ENCODE measurements at places on chromosomes 13 and 19. TPM values are rescaled to one million over a fixed set of nuclear protein-coding genes. Genes with fewer than 3 reads are reported as not detected.

DNA sequence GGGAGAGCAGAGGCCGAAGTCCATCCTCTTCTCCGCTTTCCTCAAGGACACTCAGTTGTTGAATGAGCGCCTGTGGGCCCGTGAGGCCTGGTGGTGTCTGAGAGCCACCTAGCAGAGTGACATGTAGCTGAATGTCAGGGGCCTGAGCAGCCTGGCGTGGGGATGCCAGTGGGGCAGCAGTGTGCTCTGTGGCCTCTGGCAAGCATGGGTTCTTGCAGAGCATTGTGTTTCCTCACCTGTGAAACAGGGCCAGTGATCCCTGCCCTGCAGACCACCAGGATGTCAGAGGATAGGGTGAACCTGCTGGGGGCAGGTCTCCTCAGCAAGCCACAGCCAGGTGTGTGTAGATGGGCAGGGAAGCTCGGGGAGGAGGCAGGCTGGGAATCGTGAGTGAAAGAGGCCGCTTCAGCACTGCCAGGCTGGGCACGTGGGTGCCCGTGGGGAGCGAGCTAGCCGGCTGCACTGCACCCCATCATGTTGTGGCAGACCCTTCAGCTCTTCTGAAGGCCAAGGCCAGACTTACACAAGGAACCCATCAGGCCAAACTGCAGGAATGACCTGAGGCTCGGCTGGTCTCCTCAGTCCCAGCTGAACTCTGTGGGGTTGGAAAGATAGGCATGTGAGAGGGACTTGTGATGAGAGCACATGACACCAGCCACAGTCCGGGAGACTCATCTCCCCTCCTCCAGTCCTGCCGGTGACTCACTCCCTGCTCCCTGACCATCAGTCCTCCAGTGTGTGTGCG, 5.0 kb downstream of the PPP1R37 start:
- DNase-seq, result no peak

The PBX4 gene
- 5.2 TPM for total RNA-seq

The SERTM1 gene
- total RNA-seq, result 16.0 TPM

The PAF1 gene
- 70.2 TPM for total RNA-seq

DNA sequence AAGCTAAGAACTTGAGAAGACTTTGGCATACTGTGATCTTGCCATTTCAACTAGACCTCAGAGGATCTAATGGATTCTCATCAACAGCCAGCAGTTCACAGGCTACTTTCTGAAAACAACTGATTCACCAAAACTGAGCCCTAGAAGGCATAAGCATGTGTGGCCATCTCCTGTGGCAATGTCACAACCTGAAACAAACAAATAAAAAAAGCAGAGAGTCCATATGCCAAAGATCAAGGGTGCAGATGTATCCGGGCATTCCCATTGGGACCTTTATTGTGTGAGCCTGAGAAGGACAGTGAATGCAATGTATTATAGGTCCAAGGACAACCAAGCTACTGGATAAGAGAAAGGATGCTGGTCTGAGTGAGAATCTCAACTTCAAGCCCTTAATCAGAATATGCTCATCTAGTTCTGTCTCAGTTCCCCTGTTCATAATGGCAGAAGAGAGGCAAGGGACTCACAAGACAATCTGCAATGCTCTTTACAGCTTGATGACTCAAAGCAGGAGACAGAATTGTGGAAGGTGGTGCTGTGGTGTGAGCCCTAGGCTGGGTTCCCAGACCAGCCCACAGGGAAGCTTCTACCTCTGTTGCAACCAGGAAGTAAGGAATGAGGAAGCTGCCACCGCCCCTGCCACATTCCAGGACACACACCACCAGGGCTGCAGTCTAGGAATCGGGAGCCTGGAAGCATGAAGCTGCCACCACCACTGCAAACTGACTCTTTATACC, 133.7 kb downstream of the RAP2A start:
- DNase-seq, result no peak

GRCh38 chr19:37468961-37469777, at the start of gene ZNF570:
Gene ZNF570 (plus strand): TSS chr19:37469356. CDS start chr19:37470355, 999 bp downstream.
- DNase-seq, result peak; percentile 83

The EIF3K gene
- total RNA-seq, result 349 TPM

DNA sequence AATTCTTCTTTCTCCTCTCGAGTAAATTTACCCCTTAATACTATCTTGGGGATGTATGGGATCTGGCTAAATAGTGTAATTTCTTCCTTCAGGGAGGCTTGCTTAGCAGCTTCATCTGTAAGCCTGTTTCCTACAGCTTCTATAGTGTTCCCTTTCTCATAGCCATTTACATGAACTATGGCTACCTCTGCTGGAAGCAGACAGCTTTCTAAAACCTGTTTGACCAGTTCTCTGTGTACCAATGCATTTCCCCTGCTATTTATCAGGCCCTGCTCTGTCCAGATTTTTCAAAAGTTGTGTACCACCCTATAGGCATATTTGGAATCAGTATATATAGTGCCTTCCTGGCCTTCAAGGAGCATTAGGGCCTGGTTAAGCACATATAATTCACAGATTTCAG, 113.6 kb upstream of the PCDH9 start:
- DNase-seq, result no peak

- no peak for DNase-seq
These were observed 15.4 kb downstream of the COMP start for GRCh38 chr19:18775586-18776287.

- DNase-seq, result no peak
These were observed 5.2 kb upstream of the CEACAM18 start for GRCh38 chr19:51473009-51473707.

- no peak for DNase-seq
These were observed 41.0 kb upstream of the SIAH3 start for GRCh38 chr13:45892513-45892912.

GRCh38 chr13:109415057-109415456, 371.3 kb downstream of the IRS2 start:
- no peak for DNase-seq

DNA sequence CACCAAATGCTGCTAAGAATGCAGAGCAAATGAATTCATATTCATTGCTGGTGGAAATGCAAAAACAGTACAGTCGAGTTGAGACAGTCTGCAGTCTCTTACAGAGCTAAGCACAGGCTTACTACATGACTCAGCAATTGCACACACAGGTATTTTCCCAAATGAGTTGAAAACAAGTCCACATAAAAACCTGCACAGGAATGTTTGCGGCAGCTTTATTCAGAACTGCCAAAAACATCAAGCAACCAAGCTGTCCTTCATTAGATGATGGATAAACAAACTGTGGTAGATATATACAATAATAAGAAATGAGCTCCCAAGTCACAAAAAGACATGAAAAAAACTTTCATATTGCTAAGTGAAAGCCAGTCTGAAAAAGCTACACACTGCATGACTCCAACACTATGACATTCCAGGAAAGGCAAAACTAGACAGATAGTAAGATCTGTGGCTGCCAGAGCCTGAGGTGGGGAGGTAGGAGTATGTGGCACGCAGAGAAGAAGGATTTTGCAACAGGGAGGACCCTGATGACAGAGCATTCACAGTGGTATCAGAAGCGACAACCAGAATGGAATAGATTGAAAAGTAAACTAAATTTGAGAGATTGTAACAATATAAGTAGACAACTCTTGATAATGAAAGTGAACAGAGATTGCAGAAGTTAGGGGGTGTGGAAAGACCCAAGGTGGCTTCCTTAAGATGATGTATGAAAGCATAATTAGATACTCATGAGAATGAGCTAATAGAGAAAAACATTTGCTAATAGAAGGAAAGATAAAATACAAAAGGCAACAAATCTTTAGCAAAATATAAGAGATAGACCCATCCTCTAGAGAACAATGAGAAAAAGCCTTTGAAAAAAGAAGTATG, 52.7 kb downstream of the TSC22D1 start:
- DNase-seq, result no peak

DNA sequence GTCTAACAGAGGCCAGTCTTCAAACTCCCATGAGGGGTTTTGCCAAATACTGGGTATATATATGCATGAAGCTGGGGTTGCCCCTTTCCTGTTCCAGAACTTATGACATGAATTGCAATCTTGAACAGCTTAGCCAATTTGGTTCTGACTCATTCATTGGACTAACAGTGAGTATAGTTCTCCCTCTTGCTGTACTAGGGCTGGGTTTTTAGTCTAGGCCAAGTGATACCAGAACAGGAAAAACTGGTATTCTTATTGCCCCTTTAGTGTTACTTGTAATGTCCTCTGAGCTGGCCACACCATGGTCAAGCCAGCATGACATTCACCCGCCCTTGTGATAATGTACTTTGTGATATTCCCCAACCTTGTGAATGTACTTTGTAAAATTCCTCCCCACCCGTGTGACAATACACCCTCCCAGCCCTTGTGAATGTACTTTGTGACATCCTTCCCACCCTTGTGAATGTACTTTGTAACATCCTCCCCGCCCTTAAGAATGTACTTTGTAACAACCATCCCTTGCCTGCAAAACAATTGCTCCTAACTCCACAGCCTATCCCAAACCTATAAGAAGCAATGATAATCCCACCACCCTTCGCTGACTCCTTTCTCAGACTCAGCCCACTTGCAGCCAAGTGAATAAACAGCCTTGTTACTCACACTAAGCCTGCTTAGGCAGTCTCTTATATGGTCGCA, 26.9 kb downstream of the ZNF846 start:
- no peak for DNase-seq

The ZNF844 gene
- total RNA-seq, result 7.4 TPM

- DNase-seq, result no peak
These were observed 66.7 kb downstream of the SUCLA2 start for GRCh38 chr13:47934371-47934770.

DNA sequence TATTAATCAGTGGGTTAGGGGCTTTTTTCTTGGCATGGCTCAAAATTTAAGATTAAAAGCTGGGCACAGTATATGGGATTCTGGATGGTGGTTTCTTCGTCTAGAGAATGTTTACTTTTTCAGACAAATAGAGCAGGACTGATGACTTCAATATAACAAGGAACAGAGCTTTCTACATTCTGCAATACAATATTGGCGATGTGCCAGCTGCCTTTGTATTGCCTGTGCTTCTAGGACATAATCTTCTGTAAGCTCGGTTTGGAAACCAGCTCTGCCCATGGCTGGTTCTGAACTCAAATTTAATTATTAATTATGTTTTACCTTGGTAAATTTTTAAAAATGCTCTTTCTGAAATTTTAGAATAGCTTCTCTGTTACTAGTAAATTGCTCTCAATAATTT, 139.1 kb upstream of the TRPC4 start:
- DNase-seq, result no peak

The TMEM59L gene
- 4.2 TPM for total RNA-seq

DNA sequence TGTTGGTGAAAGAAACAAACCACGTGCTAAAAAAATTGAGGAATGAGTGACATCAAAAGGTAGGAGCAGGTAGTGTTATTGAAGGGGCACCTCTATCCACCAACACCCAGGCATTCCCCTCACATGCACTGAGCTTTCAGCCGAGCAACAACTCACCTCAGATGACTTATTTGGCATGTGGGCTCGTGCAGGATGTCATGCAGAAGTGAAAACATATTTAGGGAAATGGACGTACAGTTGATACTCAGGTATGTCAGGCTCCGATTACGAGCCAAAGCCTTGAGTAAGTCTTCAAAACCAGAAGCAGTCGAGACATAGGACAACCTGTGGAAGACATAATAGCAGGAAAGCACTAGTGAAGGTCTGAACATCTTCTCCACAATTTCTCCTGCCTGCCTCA, 30.4 kb downstream of the NLRP11 start:
- no peak for DNase-seq

GRCh38 chr19:43634872-43635560, 4.6 kb downstream of the CADM4 start:
- DNase-seq, result no peak

The CTXN1 gene
- total RNA-seq, result 14.2 TPM

DNA sequence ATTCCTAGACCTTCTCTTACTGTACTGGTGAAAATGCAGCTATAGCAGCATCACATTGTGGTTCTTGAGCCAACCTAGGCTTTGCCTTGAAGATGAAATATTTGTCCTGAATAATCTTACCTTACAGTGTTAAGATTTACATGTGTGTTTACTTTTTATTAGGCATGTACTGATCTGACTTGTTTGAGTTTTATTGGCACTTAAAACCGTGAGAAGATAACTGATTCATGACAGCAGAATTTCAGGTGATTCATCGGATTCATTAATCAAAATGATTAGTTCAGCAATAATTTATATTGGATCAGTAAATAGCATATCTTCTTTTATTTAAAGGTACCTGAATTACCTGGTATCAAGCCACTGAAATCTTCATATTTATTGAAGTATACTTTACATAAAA, 296.3 kb downstream of the KLF5 start:
- no peak for DNase-seq

DNA sequence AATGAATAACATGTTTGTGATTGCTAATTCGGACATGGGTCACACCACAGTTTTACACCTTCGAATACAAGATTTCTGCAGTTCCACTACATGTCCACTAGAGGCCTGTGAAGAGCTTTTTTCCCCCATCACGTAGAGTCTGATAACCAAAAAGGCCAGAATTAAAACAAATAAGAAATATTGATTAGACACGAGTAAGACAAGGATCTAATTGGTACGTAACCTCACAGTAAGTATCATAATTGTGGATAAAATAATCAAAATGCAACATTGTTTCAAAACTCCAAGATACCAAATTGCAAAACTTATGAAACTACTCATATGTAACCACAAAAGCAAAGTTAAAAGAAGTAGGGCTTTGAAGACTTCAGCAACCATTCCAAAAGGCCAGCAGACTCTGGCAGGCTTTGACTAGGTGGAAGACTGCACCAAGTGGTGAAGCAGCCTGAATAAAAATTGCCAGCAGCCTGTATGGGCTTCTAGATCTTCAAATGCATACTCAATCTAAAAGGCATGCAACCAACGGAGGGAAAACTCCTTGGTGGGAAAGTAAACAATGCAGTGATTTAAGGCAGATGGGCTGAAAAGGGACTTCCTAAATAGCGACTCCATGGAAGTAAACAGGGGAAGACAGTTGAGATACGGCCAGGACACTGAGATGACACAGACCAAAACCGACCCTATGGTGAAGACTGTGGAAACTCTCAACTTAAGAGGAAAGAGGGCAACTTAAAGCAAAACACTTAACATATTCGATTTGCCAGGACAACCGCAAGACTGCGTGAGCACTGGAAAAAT, 56.7 kb downstream of the STARD13 start:
- no peak for DNase-seq

GRCh38 chr13:113927661-113928581, 46.0 kb downstream of the C13orf46 start:
- peak; percentile 96 for DNase-seq

DNA sequence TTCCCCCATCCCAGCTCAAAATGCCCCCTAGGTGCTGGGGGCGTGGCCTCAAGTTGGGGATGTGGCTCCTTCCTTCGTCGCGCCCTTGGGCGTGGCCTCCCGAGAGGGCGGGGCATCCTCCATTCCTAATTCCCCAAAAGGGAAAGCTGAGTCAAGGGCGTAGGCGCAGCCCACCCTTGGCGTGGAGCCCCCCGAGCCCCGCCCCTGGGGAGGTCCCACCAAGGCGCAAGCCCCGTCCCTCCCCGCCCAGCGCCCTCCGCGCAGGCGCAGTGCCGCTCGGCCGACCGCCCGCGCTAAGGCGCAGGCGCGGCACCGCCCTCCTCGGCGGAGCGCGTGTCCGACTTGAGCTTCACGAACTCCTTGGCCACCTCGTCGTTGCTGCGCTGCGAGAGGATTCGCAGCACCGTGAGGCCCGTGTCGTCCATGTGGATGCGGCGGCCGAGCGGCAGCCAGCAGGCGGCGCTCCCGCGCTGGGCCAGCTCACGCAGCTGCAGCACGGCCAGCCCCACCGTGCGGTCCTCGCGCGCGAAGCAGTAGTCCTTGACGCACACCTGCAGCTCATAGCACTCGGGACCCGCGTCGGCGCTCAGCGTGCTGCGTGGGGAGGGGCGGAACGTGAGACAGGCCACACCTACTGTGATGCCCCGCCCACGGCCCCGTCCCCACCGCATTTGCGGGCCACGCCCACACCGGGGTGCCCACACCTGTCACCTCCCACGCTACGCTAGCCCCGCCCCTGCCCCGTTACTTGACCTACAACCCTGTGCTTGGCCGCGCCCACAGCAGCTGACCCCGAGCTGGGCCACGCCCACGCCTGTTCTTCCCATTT, 50.5 kb downstream of the COLGALT1 start:
- DNase-seq, result no peak

Data from vagina (tissue), 2 donors.